ENCODE measurements at places on chromosomes 1 and 21.

DNA sequence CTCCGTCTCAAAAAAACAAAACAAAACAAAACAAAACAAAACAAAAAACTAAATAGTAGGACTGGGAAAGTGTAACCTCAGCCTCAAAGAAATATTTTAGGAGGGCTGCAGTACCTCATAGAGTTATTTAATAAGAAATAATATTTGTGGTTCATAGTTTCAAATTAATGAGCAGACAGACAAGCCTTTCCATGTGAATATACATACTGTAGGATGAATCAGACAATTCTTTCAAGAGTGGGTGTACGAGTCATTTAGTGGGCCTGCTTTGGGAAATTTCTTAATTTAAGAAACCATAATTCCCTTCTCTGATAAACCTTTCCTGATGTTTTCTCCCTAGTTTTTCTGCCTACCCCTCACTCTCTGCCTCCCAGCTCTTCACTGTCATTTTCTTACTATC lies 52.5 kb downstream of the CDC14A start:
- DNase-seq, result no peak

DNA sequence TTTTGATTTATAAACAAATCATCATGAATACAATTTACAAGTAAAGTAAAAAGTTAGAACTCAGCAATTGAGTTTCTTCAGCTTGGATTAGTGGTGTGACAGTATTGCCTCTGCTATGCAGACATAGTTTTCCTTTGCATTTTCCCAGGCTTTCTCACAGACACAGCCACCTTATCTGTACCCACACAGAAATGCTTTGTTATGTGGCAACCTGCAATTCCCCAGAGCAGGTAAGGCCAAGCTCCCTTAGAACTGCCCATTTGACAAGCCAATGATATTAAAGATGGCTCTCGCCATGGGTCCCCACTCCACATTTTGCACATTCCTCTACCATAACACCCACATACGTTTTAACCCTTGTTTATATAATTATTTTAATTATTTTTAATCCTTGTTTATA lies 14.2 kb downstream of the FMO5 start:
- no peak for DNase-seq

GRCh38 chr1:24742090-24742938 lies 2.9 kb upstream of the CLIC4 start:
- no peak for DNase-seq

DNA sequence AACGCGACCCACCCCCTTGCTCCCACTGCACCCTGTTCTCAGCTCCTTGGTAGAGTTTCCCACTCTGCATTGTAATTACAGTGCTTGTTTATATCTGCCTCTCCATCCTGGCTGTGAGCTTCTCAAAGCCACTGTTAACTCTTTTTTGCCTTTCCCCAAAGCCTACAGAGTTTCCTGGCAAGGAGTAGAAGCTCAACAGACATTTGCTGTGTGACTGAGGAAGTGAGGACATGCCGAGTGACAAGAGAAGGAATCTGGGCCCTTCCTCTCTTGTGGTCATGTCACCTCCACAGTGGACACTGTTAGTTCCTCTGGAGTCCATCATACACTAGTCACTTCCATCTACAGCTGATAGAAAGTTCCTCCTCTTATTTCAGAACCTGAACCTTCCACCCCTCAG lies 6.1 kb upstream of the IGSF8 start:
- no peak for DNase-seq

DNA sequence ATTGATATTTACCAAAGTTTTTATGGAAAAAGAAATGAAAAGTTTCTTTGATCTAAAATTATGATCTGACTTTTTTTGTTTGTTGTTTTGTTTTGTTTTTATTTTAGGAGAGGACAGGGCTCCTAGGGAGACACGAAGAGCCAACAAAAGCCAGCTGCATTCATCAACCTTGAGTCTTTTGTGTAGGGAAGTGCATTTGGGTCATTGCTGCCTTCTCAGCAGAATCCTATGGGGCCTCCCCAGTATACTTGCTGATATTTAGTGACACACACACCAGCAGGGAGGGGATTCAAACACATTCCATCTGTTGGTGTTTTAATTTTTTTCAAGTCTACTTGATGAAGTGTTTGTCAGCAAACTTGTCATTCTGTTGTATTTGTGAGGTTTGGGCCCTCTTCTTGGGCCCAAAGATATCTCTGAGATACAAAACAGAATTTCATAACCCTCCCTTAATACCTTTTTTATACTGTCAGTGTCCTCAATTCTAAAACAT lies 203.5 kb downstream of the NTNG1 start:
- DNase-seq, result no peak

- no peak for DNase-seq
These were observed 25.0 kb upstream of the NLRP3 start for GRCh38 chr1:247390996-247391395.

- DNase-seq, result no peak
These were observed 486.7 kb downstream of the SMYD3 start for GRCh38 chr1:246020211-246020954.

Measured in dorsolateral prefrontal cortex (tissue), 122 donors.